Glutamatergic neuron (in vitro differentiated cells): ENCODE measurements at places on chromosomes 7 and 10. TPM values are rescaled to one million over a fixed set of nuclear protein-coding genes. Genes with fewer than 3 reads are reported as not detected.

Gene PIK3CG
- total RNA-seq, result not detected

Gene ANKIB1
- 77.7 TPM for total RNA-seq

Gene SPRN
- 2.0 TPM for total RNA-seq

Gene FLNC
- total RNA-seq, result 241 TPM

Gene IL6
- total RNA-seq, result not detected

Gene NYAP1
- total RNA-seq, result 36.6 TPM

Gene ACHE
- total RNA-seq, result 30.0 TPM

Gene GRM3
- total RNA-seq, result not detected

Gene FAM13C
- total RNA-seq, result 17.8 TPM

Gene EN2
- total RNA-seq, result 0.20 TPM

Gene NUTM2B
- 0.42 TPM for total RNA-seq

Gene OR2A12
- total RNA-seq, result not detected

Gene GCK
- 43.9 TPM for total RNA-seq

Gene EFCAB10
- total RNA-seq, result not detected

DNA sequence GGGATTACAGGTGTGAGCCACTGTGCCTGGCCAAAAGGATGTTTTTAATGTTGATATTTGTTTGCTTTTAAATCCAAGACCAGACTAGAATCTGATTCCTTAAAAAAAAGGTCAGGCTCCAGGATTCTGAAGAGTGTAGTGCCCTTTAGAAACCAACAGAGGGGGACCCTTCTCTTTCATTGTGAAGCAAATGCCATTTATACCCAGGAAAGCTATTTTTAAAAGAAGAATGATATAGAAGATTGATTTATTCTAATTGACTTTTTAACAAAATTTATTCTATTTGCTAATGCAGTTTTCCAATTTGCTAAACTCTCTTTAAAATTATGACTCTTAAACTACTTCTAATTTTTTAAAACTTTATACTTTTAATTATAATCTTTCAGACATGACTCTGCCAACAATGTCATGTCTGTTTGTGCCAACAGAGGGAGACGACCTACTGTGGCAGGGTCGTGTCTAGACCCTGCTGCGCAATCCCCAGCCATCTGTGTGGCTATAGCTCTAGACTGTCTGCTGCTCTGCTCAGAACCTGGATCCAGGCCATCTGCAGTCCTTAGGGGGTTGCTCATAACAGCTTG lies 201.0 kb upstream of the IMMP2L start:
- peak; percentile 52 for DNase-seq

DNA sequence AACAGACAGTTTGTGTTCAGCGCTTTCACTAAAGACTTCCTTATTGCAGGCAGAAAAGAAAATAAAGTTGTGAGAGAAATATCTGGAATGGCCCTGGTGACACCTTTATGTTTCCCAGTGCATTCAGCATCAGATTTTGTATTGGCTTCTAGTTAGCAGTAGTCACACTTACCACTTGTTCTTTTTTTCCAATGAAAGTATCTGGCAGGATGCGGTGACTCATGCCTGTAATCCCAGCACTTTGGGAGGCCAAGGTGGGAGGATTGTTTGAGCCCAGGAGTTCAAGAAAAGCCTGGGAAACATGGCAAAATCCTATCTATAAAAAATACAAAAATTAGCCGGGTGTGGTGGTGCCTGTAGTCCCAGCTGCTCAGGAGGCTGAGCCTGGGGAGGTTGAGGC lies 649.6 kb downstream of the LRMDA start:
- no peak for DNase-seq

DNA sequence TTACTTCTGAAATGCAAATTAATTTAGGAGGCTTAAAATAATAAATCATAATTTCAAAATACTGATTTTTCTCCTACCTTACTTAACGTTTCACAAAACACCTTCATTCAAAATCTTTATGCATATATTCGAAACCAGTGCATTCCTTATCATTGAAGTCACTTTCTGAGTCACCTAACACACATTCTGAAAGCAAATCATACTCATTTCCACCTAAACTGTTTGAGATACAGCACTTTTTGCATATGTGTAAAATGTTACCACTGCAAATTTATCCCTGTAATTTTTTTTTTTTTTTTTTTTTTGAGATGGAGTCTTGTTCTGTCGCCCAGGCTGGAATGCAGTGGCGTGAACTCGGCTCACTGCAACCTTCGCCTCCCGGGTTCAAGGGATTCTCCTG lies 15.7 kb downstream of the PPP3CB start:
- no peak for DNase-seq

DNA sequence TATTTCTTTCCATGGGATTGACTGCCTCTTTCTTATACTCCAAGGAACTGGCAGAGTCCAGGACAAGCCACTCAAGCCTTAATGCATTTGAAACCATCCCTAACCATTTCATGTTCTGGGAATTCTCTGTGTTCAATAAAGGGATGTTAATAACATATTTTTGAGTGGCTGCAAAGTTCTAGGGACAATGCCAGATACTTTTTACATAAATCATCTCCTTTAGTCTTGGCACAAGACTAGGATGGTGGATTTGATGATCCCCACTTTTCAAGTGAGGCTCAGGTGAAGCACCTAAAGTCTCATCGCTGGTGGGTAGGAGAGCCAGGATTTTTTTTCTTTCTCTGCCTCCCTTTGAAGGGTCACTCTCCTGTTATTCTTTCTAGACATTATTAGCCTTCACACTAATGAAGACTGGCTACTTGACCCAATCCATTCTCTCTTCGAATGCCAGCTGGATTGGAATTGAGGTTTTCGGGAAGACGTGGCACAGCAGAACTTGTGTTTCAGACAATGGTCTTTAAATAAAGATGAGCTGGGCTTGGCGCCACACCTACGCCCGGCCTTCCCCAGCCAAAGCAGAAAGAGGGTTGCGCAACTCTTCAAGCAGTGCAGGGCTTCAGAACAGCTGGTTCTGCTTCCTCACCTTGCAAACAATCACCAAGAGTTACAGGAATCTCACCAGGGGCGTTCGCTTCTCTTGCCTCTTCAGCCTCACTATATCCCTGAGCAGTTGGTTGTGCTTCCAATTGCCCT lies 73.8 kb upstream of the BMPER start:
- no peak for DNase-seq

DNA sequence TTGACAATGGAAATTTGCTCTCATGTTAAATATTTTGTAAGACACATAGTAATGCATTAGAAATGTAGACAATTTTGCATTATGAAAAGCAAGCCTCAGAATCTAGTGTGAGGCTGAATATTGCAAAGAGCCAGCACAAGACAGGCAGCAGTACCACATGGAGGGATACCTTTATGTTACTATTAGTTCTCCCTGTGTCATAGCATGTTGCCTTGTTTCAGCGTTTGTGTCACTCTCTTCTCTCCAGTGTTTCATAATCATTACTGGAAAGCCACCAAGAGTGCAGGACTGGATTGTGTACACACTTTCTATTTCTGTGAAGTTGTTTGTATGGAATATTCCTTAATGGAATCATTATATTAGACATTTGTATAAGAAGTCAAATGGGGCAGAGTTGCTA lies 8.5 kb downstream of the AHR start:
- no peak for DNase-seq

DNA sequence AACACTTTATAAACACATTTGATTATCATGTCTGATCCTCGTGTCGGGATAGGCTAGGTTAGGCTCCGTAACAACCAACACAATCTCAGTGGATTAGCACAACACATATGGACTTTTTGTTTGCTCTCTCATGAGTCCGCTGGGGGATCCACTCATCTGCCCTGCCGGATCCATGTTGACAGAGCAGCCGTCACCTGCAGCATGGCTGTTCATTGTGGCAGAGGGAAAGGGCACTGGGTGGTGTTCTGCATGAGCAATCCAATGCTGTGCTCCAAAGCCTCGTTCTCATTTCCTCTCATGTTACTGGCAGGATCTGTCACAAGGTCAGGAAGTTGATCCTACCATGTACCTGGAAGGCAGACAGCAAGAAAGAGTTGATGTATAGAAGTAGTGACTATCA lies 62.5 kb upstream of the RAPGEF5 start:
- DNase-seq, result no peak

- no peak for DNase-seq
Measured at GRCh38 chr7:27442455-27442854, 199.9 kb downstream of the EVX1 start.

DNA sequence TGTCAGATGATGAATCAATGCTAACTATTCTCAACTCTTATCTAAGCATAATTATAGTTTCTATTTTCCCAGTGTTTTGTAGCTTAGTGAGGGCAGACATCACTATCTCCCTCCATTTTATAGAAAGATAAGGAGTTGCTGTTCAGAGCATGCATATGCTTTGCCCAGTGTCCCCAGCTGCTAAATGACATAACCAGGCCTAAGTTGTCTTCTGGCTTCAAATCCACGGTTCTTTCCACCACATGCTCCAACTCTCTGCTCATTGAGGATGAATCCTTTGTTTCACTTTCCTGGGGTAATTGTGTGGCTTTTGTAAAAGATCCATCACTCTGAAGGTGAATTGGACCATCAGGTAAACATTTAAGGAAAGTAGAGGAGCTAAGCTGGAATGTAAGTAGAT lies 134.0 kb downstream of the SNX10 start:
- no peak for DNase-seq

DNA sequence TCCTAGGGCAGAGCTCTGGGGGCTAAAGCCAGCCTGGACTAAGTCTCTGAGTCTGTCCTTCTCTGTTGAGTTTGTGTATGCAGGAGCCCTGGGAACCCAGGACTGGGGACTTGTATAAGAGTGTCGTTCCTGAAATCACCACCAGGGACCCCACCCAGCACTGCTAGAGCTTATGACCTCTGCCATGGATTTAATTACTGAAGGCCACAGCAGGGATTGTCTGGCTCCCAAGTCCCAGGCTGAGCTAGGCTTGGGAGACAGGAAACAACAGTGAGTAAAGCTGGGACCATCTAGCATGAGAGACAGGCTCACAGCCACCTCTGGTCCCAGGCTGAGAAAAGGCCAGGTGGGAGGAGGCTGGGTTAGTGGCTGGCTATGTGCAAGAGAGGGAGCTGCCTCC lies 1.4 kb upstream of the TSPAN15 start:
- DNase-seq, result peak; percentile 62

DNA sequence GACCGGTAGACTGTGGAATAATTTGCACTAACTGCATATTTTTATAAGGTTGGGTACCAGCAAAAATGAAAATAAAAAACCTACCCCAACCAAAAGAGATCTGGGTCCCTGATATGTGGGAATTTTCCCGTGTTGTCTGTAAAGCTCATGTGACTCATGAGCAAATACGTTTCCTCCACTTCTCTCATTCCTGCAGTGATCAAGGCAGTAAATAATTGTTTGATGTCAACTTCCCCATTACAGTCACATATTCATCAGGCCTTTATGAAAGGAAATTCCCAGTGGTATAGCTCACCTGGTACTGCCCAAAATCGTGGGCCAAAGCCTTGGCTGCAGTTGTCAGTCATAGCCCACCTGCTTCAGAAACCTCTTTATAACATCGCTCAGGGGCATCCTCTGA lies 166.0 kb upstream of the ANK3 start:
- no peak for DNase-seq

- DNase-seq, result no peak
Measured at GRCh38 chr7:73740212-73740611, 1.6 kb upstream of the ABHD11 start.

GRCh38 chr10:114479307-114479706 lies 75.0 kb upstream of the AFAP1L2 start:
- no peak for DNase-seq

GRCh38 chr10:114684822-114685209 lies 26.7 kb upstream of the ABLIM1 start:
- DNase-seq, result no peak

- DNase-seq, result no peak
Measured at GRCh38 chr10:87761153-87761552, 56.9 kb downstream of the ATAD1 start.

DNA sequence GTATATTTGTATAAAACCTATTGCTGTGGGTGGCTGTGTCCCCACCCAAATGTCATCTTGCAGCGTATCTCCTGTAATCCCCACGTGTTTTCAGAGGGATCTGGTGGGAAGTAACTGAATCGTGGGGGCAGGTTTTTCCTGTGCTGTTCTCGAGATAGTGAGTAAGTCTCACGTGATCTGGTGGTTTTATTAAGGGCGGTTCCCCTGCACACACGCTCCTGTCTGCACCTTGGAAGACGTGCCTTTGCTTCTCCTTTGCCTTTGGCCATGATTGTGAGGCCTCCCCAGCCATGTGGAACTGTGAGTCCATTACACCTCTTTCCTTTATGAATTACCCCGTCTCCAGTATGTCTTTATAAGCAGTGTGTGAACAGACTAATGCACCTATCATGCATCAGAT lies 97.6 kb downstream of the DYNC2I1 start:
- no peak for DNase-seq

DNA sequence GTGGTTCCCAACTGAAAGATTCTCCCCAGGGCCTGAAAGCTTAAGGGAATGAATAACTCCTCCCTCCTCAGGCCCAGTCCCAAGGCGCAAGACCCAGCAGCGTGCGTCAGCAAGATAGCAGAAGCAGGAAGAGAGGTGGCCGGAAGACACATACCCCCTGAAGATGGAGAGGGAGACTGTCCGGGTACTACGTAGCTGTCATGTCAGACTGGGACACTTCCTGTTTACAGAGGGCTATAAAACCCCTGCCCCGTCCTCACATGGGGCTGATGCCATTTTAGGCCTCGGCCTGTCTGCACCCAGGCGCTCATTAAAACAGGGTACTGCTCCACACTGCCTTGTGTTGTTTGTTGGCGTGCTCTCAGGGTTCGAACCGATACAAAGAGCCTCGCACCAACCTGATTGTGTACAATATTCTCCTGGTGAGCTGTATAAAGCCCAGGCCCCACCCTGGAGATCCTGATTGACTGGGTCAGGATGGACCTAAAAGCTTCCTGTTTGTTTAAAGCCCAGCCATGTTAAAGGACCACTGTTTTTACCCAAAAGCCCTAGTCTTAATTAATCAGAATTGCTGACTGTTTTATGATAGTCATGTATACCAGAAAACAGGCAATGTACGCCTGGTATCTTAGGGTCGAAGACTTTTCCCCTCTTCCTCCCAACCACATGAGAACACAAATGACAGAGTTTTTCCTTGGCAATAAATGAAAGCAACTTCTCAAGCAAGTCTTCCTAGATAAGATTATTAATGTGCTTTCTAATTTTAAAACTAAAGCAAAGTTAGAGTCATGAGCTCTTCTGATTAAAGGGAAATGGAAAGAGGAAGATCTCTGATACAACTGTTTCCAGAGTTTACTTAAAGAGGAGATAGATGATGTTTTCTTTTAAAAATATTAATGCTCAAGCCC lies 251.5 kb downstream of the DOCK4 start:
- DNase-seq, result no peak

GRCh38 chr10:71064413-71065118 lies 147.8 kb upstream of the UNC5B start:
- no peak for DNase-seq

GRCh38 chr7:116598278-116598677 lies 73.4 kb downstream of the CAV1 start:
- DNase-seq, result no peak

- no peak for DNase-seq
Measured at GRCh38 chr10:33963729-33964128, 629.3 kb upstream of the NRP1 start.

- no peak for DNase-seq
Measured at GRCh38 chr7:158933468-158934139, 77.2 kb downstream of the DYNC2I1 start.

GRCh38 chr7:48390388-48391327 lies 219.4 kb downstream of the ABCA13 start:
- no peak for DNase-seq

GRCh38 chr7:114988755-114989375 lies 67.0 kb downstream of the MDFIC start:
- no peak for DNase-seq
